ENCODE measurements at places on chromosomes 7 and 10.

DNA sequence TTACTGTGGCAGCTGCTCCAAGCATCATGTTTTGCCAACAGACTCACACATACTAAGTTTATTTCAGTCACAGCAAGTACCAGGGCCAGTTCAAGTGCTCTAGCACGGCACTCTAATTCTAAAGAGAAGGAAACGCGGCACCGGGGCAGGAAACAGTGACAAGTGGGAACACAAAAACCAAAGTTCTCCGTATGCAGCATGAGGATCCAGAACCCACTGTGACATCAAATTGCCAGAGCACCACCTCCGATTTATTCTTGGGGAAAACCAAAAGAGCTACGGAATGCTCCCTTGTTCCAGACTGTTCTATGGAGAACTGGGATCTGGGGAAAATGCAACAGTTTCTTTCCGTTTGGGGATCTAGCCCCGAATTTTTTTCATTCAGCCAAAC is 448 bp upstream of the PTER start:
- no peak for DNase-seq

GRCh38 chr10:119025336-119025735 is 4.2 kb upstream of the NANOS1 start:
- DNase-seq = no peak

- DNase-seq = no peak
These were observed 3.2 kb downstream of the KNDC1 start for GRCh38 chr10:133162910-133163856.

DNA sequence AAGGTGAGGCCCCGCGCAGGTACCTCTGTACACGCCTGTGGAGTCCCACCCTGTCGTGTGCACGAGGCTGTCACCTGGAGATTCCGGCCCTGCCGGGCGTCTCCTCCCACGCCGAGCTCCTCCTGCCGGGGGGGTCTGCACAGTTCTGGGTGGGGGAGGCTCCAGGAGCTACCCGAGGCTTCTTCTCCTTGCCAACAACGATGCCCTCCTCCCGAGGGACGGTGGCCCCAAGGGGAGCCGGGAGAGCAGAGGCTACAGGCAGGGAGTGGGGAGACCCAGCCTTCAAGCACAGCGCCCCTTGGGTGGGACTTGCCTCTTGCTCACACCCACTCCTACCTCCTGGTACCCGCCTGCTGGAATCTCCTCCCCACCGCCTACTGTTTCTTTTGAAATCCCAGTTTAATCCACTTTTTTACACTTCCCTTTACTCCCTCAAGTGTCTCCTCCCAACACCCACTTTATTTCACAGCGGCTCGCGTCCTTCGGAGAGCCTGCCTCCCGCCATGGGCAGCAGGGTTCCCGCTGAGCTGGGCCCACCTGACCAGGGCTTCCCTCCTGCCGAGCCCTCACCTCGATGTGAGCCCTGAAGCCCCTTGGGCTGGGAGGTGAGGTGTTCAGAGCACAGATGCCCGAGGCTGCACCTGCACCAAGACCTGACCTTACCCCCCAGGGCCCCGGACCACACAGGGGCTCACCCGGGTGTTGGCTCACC is 338.1 kb downstream of the DNAJB6 start:
- no peak for DNase-seq

GRCh38 chr10:15672469-15672868 is 47.3 kb downstream of the ITGA8 start:
- DNase-seq = no peak
